ENCODE measurements at places on chromosomes 4 and X.

GRCh38 chrX:78104447-78105176 lies 564 bp downstream of the PGK1 start:
- H3K4me3 ChIP-seq: peak overlapping the region; percentile 59
- DNase-seq: peak; percentile 51
- H3K4me1 ChIP-seq: peaks cover 16% of the 10 kb centered on the region
- H3K27ac ChIP-seq: peak overlapping the region; percentile 100
- H3K27me3 ChIP-seq: no peaks in the 10 kb centered on the region

- H3K27me3 ChIP-seq: no peaks in the 10 kb centered on the region
- H3K36me3 ChIP-seq: no peaks in the 10 kb centered on the region
- H3K4me3 ChIP-seq: peak overlapping the region; percentile 17
- H3K27ac ChIP-seq: no peak overlapping the region
- H3K4me1 ChIP-seq: no peaks in the 10 kb centered on the region
Observed at GRCh38 chrX:73448379-73448778, 1.5 kb downstream of the CDX4 start.

- no peaks in the 10 kb centered on the region for H3K27me3 ChIP-seq
- no peaks in the 10 kb centered on the region for H3K4me1 ChIP-seq
- H3K27ac ChIP-seq: no peak overlapping the region
- DNase-seq: no peak
- no peaks in the 10 kb centered on the region for H3K36me3 ChIP-seq
- H3K4me3 ChIP-seq: no peak overlapping the region
Observed at GRCh38 chrX:17591741-17592110, 145.6 kb upstream of the SCML1 start.

GRCh38 chrX:7925867-7926472 lies 1.2 kb downstream of the PNPLA4 start:
- H3K36me3 ChIP-seq: peaks cover 6% of the 10 kb centered on the region
- H3K27ac ChIP-seq: peak overlapping the region; percentile 91
- peak overlapping the region; percentile 76 for H3K4me3 ChIP-seq
- peaks cover 32% of the 10 kb centered on the region for H3K4me1 ChIP-seq
- peak; percentile 39 for DNase-seq

GRCh38 chr4:176335421-176335820 lies 15.7 kb downstream of the SPCS3 start:
- no peak overlapping the region for H3K27ac ChIP-seq
- H3K4me3 ChIP-seq: no peak overlapping the region
- no peak for DNase-seq
- no peaks in the 10 kb centered on the region for H3K4me1 ChIP-seq
- no peaks in the 10 kb centered on the region for H3K27me3 ChIP-seq

DNA sequence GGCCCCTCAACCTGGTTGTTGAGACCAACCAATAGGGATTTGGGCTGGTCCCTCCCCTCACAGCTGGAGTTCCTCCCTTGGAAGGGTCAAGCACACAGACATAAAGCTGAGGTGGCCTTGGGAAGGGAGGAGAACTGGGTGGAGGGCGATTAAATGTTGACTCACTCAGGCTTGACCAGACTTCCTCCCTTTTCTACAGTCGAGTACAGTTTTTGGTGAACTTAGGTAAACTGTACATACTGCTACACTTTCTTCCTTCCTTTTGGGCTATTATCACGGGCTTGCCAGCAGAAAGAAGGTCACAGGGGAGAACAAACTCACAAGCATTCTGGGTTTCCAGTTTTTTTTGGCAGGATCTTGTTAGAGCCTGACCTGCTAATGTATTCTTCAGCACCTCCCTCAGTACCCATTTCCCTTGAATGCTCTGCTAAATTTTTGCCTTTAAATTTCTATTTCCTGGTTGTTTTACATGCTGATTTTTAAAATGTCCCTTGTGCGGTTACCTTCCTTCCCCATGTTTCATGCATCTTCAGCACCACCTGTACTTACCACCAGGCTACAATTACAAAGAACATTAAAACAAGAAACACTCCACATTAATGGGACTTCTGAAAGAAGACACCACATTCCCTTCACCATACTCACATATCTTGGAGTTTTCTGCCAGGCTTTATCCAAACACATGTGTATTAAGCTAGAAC lies 135.2 kb upstream of the RASGEF1B start:
- DNase-seq: no peak
- no peaks in the 10 kb centered on the region for H3K4me1 ChIP-seq
- H3K27me3 ChIP-seq: no peaks in the 10 kb centered on the region
- no peak overlapping the region for H3K4me3 ChIP-seq
- no peaks in the 10 kb centered on the region for H3K36me3 ChIP-seq

- no peaks in the 10 kb centered on the region for H3K27me3 ChIP-seq
- no peak overlapping the region for H3K27ac ChIP-seq
- DNase-seq: no peak
- no peaks in the 10 kb centered on the region for H3K4me1 ChIP-seq
Observed at GRCh38 chr4:4696530-4696929, 154.7 kb upstream of the STX18 start.

- no peak overlapping the region for H3K27ac ChIP-seq
- H3K4me3 ChIP-seq: no peak overlapping the region
- no peak for DNase-seq
- H3K27me3 ChIP-seq: no peaks in the 10 kb centered on the region
- H3K36me3 ChIP-seq: no peaks in the 10 kb centered on the region
Observed at GRCh38 chrX:132916349-132916748, 42.1 kb downstream of the HS6ST2 start.

DNA sequence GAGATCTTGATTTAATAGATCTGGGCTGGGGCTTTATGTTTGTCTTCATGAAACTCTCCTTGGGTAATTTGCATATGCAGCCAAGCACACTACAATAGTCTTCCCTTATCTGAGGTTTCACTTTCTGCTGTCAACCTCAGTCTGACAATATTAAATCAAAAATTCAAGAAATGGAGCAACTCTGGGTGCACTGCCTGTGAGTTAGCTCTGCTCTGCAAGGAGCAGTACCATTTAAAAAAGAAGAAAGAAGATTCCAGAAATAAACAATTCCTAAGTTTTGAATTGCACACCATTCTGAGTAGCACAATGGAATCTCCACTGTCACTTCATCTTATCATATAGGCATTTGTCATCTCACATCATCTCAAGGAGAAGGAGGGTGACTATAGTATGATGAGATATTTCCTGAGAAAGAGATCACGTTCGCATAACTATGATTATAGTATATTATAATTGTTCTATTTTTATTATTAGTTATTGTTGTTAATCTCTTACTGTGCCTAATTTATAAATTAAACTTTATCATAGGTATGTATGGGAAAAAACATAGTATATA lies 9.4 kb downstream of the FNIP2 start:
- no peak overlapping the region for H3K4me3 ChIP-seq
- H3K4me1 ChIP-seq: peaks cover 32% of the 10 kb centered on the region
- no peaks in the 10 kb centered on the region for H3K27me3 ChIP-seq
- no peak overlapping the region for H3K27ac ChIP-seq
- DNase-seq: no peak

DNA sequence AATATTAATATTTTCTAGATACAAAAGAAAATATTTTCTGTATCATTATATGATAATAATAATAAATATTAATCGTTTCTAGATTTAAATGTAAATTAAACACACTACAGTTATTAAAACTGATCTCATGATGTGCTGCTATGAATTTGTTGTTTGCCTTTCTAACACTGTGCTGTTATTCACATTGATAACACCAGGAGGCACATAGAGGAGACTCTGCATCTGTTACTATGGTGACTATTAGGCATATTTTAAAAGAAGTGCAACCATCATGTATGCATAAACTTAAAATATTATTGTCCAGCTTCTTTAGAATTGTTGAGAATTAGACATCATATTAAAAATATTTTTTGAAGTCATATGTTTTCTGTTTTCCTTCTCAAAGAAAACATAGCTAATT lies 11.8 kb upstream of the PDGFC start:
- no peaks in the 10 kb centered on the region for H3K27me3 ChIP-seq
- no peaks in the 10 kb centered on the region for H3K36me3 ChIP-seq
- no peak for DNase-seq
- no peak overlapping the region for H3K27ac ChIP-seq
- H3K4me1 ChIP-seq: no peaks in the 10 kb centered on the region

- H3K36me3 ChIP-seq: no peaks in the 10 kb centered on the region
- no peak overlapping the region for H3K4me3 ChIP-seq
- no peak overlapping the region for H3K27ac ChIP-seq
- H3K27me3 ChIP-seq: no peaks in the 10 kb centered on the region
- H3K4me1 ChIP-seq: no peaks in the 10 kb centered on the region
- DNase-seq: no peak
Observed at GRCh38 chr4:154364066-154364845, 127.3 kb downstream of the DCHS2 start.

DNA sequence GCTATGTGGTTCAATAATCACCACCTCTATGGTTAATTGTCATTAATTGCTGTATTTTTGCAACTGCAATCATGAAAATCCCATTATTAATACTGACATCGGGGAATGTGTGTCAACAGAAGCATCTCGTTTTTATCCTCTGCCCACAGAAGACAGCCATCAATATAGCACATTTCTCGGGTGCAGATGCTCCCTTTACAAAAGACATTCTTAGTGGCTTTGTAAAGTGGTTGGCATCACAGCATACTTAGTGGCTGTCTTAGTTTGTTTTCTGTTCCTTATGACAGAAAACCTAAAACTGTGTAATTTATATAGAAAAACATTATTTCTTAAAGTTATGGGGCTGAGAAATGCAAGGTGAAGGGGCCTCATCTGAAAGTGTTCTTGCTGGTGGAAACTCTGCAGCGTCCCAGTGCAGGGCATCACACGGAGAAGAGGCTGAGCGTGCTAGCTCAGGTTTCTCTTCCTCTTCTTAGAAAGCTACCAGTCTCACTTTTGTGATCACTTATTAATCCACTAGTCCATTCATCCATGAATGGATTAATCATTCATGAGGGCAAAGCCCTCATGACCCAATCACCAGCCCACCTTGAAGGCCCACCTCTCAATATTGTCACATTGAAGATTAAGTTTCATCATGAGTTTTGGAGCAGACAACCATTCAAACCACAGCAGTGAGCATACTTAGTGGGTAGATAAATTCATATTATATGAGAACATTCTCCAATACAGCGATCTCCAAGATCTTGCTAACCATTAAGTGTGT lies 1067.7 kb upstream of the PABPC4L start:
- no peak overlapping the region for H3K27ac ChIP-seq
- H3K4me1 ChIP-seq: no peaks in the 10 kb centered on the region
- H3K27me3 ChIP-seq: no peaks in the 10 kb centered on the region
- H3K36me3 ChIP-seq: no peaks in the 10 kb centered on the region
- DNase-seq: no peak
- H3K4me3 ChIP-seq: no peak overlapping the region

- H3K27me3 ChIP-seq: no peaks in the 10 kb centered on the region
- DNase-seq: no peak
- no peaks in the 10 kb centered on the region for H3K4me1 ChIP-seq
- H3K4me3 ChIP-seq: no peak overlapping the region
Observed at GRCh38 chrX:31323658-31324057, 251.8 kb upstream of the FTHL17 start.

DNA sequence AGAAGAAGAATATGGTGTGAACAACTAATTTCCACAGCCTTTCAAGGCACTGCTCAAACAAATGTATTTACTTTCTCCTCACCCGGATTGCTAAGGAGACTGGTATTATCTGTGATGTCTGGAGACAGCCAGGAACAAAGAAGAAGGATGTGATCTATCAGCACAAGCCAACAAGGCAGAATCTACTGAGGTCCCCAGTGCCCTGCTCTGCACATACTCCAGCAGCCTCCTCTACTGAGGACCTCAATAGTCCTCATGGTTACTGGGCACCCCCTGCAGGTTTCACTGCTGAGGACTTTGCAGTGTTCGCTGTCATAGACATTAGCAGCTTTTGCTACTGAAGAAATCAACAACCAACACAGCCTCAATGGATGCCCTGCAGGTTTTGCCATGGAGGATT lies 930.1 kb downstream of the ADGRL3 start:
- no peak overlapping the region for H3K4me3 ChIP-seq
- DNase-seq: no peak
- no peaks in the 10 kb centered on the region for H3K4me1 ChIP-seq
- H3K36me3 ChIP-seq: no peaks in the 10 kb centered on the region

DNA sequence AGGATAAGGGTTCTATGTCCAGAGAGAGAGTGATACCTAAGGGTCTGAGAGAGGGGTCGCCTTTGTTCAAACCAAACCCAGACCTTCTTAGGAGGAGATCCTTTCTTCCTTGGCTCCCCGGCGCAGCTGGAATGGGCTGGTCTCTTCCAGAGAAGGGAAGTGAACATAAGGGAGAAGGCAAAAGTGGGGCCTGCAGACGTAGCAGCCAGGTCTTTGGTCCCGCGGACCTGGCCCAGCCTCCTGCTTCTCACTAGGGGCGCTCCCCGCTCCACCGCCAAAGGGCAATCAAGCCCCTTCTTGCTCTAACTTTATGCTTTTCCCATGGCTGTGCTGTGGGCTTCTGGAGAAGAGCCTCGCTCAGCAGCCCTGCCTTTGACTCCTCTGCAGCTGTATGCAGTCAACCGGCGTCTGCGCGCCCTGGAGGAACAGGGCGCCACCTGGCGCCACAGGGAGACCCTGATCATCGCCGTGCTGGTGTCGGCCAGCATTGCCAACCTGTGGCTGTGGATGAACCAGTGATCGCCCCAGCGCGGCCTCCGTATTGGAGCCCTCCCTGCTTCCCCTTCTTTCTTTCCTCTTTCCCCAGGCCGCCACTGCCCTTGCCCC lies 6.5 kb downstream of the FATE1 start:
- peak; percentile 34 for DNase-seq
- no peak overlapping the region for H3K4me3 ChIP-seq
- H3K27ac ChIP-seq: no peak overlapping the region
- no peaks in the 10 kb centered on the region for H3K36me3 ChIP-seq

DNA sequence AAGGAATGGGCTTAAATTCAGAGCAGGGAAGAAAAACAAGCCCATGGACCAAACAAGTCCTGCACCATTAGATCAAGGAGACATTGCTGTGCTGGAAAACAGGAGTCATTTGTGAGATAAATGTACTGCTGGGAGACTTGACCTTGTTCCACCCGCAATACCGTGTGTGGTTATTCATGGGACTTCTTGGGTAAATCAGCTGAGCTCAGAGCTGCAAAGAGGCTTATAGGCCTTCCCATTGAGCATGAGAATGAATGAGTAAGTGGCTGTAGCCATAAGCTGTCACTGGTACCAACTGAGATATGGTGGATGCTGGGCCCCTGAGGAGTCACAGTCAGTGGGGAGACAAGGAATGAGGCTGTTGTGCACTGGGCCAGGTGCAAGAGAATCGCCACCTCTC lies 2.3 kb upstream of the CYTL1 start:
- no peaks in the 10 kb centered on the region for H3K4me1 ChIP-seq
- no peak overlapping the region for H3K27ac ChIP-seq
- H3K36me3 ChIP-seq: no peaks in the 10 kb centered on the region
- no peak overlapping the region for H3K4me3 ChIP-seq
- no peaks in the 10 kb centered on the region for H3K27me3 ChIP-seq

DNA sequence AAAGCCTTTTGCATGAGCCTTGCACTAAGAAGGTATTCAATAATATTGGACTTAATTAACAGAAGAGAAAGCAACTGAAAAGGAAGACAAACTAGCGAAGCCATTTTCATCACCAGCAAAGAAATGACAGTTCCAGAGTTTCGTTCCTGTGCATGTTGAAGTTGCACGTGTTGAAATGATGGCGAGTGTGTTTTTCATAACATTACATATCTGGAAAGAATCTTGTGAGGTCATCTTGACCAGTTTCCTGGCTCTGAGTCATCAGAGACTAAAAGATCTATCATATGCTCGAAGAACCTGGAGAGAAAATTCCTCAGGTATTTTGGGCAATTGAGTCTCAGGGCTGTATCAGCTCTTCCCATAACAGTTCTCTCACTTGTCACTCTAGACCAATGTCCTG lies 106.2 kb upstream of the MAML3 start:
- no peaks in the 10 kb centered on the region for H3K4me1 ChIP-seq
- no peak overlapping the region for H3K4me3 ChIP-seq
- no peaks in the 10 kb centered on the region for H3K36me3 ChIP-seq
- no peaks in the 10 kb centered on the region for H3K27me3 ChIP-seq

GRCh38 chr4:39922399-39922798 lies 55.3 kb downstream of the PDS5A start:
- peaks cover 9% of the 10 kb centered on the region for H3K4me1 ChIP-seq
- H3K27me3 ChIP-seq: no peaks in the 10 kb centered on the region
- H3K36me3 ChIP-seq: peaks cover 7% of the 10 kb centered on the region
- H3K4me3 ChIP-seq: no peak overlapping the region
- no peak for DNase-seq
